Stimulated activated CD8-positive, alpha-beta memory T cell treated with anti-CD3 and anti-CD28 coated beads, Interleukin-7, amount 100 ng/mL, for 24 hours (primary cell): ENCODE measurements at places on chromosomes 1 and 21.

DNA sequence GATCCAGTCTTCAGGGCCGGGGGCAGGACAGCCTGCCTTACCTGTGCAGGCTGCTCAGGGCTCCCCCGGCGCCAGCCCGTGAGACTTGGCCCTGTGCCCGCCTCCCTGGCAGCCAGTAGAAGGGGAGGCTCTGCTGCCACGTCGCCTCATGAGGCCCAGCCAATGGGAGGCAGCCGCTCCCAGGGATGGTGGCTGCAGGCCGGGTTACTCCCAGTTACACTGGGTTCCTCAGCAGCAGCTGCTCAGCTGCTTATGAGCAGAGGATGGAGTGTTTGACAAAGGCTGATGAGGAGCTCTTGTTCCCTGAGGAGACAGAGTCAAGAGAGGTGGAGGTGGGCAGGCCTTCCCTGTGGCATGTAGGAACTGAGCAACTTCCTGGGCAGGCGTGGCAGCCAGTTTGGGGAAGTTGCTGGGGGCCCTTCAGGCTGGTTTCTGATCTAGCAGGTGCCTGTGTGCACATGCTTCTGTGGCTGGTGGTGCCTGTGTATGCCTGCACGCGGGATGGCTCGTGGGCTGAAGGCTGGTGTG is 5.5 kb downstream of the MFSD2A start:
- DNase-seq: no peak

GRCh38 chr1:55150880-55151588 is 64.1 kb downstream of the USP24 start:
- no peak for DNase-seq

DNA sequence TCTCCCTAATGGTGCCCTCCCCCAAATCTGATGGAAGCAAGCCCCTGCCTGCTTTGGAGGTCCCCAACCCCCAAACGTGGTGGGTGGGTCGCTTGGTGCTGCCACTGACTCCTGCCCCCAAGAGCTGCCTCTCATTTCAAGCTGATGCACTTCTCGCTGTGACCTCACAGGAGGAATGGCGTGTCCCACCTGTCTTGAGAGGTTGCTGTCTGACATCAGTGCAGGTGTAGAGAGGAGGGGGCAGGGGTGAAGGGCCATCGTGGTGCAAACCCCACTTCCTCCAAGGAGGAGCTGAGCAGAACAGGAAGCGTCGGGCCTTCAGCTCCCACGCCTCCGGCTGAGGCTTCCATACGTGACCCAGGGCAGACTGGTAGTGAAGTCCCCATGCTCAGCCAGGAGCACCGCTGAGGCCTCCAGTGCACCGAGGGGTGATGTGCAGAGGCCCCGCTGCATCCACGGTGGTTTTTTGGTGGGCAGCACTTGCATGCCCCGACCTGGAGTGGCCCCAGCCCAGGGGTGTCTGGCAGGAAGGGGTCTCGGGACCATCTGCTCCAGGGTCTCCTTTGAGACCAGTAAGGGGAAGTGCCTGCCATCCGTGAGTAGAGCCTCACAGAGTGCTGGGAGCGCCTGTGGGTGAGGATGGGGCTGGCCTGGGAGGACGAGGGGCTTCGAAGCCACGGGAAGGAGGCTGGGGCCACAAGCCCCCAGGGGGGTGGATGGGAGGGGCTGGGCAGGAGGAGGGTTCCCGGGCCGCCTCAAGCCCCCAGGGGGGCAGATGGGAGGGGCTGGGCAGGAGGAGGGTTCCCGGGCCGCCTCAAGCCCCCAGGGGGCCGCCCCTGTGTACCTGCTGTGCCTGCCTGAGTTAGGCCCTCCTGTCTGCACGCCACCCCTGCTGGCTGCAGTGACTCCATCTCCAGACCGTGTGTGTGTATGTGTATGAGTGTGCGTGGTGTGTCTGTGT is 39.8 kb downstream of the WDR4 start:
- DNase-seq: no peak

GRCh38 chr21:32392299-32392879 is 423 bp downstream of the URB1 start:
- no peak for DNase-seq

DNA sequence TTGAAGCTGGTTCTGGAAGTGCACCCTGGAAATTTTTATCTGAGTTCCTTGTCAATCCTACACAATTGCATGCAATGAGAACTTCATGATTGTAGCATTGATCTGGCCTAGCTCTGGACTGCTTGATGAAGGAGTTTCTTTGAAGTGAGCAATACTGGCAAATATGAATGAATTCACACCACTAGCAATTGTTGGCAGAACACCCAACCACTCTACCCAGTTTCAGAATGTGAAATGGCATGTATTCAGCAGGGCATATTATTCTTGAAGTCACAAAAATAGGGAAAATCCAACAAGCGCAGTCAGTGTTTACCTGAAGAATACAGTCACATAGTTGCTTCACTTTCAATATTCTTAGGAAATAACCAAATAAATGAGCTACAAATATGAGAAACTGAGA is 57.3 kb downstream of the RGS5 start:
- no peak for DNase-seq

DNA sequence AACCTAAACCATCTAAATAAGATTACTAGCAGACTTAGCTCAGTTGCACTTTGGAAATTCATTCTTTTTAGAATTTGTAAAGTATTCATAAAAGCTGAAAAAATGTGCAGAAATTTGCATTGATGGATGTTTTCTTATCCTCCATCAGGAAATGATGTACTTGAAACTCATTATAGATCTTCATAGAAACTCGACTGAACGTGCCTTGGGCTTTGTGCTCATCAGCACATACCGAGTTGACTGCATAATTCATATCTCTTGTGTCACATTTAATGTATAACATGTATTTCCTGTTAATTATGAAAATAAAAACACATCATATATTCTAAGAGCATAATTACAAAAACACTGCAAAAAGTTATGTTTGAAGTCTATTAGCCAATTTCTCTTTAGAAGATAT is 290.9 kb upstream of the NR5A2 start:
- DNase-seq: no peak

DNA sequence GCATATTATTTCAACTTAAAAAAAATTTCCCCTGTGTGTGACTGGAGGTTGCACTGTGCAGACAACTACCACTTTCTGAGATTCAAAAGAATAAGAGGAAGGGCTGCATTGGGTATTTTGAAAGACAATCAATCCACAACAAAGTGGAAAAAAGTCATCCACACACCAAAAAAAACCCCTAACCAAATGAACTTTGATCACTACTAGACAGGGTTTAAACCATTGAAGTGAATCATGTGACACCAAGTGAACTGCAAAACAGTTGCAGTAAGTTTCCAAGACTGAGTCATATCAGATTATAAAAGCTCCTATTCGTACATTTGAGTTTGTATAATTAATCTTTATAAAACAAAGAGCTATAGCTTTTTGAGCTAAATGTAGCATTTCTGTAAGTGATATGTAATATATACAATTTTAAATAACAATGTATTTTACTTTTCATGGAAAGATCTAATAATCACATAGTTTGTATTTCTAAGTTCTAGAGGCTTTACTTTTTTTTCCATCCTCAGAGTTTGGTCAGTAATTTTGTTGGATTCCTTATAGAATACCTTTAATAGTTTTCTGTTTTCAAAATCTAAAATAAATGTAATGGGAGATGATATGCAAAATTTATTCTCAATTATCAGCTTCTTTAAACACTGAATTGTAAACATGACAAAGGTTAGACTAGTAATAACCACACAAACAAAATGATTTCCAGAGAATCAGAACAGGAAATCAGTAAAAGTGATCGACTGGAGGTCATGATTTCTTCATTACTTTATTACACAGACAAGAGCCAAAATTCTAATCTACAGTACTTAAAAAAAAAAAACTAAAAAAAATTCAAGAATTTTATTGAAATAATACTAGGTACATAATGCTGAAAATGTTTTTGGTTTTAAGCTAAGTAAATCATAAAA is 50.5 kb upstream of the GFI1 start:
- no peak for DNase-seq

GRCh38 chr1:29858646-29859045 is 622.3 kb downstream of the PTPRU start:
- no peak for DNase-seq

- DNase-seq: no peak
Measured at GRCh38 chr1:223147409-223147808, 4.4 kb upstream of the TLR5 start.

DNA sequence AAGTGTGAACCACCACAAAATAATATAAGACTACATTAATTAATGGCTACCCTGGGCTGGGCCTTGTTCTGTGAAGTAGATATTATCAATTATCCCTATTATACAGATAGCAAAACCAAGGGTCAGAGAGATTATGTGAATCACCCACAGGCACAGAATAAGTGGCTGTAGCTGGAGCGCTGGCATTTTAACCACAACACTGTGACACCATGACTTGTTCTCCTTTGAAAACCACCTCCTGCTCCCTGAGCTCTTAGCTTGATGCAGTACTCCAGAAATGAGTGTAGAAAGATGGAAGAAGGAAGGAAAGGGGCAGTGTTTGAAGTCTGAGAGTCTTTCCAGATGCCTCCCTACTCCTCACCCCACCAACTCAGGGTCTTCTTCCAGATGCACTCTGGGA is 29.5 kb upstream of the JUN start:
- no peak for DNase-seq

GRCh38 chr21:34989337-34990151 is 59.6 kb downstream of the RUNX1 start:
- DNase-seq: no peak

GRCh38 chr1:213194383-213194782 is 143.3 kb downstream of the RPS6KC1 start:
- no peak for DNase-seq

- DNase-seq: no peak
Measured at GRCh38 chr1:160066829-160067745, 2.9 kb downstream of the KCNJ10 start.

DNA sequence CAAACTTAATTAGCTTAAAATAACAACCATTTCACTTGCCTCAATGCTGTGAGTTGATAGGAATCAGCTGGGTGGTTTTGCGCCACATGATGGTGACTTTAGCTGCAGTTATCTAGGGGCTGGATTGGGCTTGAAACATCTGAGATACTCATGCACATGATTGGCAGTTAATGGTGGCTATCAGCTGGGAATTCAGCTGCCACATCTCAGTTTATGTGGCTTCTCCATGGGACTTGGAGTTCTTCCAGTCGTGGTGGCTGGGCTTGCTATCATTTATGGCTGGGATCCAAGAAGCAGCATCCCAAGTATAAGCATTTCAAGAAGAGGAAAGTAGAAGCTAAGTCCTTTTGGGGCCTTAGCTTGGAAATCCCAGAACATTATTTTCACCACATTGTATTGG is 36.4 kb downstream of the PDC start:
- no peak for DNase-seq

GRCh38 chr1:151849126-151849525 is 4.4 kb downstream of the THEM5 start:
- no peak for DNase-seq
